Urinary bladder (tissue), 4 donors: ENCODE measurements at places on chromosomes 6 and 20. TPM values are rescaled to one million over a fixed set of nuclear protein-coding genes. Genes with fewer than 3 reads are reported as not detected.

PRND gene
- polyA plus RNA-seq: 0.04 TPM

LCA5 gene
- 4.7 TPM for polyA plus RNA-seq

HTR1E gene
- polyA plus RNA-seq: not detected

TUBB2B gene
- polyA plus RNA-seq: 22.4 TPM

HMGCLL1 gene
- 2.5 TPM for polyA plus RNA-seq

UBD gene
- polyA plus RNA-seq: 2.9 TPM

DNA sequence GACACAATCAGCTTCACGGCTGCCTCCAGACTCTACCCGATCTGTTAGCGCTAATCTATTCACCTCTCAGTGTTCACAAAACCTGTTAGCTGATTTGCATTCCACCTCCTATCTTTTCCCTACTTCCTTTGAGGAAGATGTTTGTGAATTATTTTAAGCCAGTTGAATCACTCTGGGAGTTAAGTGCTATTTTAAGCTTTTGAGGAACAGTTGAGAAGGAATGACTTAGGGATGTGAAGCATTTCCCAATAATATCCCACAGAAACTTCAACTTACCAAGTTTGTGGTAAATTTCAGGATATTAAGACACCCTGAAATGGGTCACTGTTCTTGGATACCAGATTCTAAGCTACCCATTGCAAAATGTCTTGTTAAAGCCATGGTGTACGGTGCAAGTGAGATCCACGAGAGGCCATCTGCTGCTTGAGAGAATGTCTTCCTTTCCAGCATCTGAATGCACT, 145.2 kb upstream of the CITED2 start:
- no peak for DNase-seq

DNA sequence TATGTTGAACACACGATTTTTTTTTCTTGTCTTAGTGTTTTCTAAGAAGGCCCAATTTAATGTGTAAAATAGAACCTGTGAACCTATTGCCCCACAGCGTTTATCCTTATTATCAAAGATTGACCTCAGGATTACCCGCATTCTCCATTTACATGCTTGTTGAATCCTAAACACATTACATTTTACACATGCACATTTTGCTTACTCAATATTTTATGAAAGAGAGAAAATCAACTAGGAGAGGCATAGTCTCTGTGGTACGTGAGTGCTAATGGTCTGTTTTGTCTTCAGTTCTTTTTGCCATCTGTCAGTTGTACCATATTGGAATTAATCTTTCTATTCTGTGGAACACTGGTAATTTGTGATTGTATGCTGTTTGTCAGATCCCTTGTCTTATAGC, 80.1 kb upstream of the SMIM8 start:
- no peak for DNase-seq

GRCh38 chr20:63707558-63708300, at the start of the genes ARFRP1 and ZGPAT:
Gene ARFRP1, minus strand, starts transcription at chr20:63707976. Its CDS starts 885 bp downstream, at chr20:63707091.
Gene ZGPAT, plus strand, starts transcription at chr20:63708039. Its CDS starts 542 bp downstream, at chr20:63708581.
- DNase-seq: peak; percentile 31

GRCh38 chr6:1175877-1176276, 136.0 kb upstream of the FOXQ1 start:
- no peak for DNase-seq

DNA sequence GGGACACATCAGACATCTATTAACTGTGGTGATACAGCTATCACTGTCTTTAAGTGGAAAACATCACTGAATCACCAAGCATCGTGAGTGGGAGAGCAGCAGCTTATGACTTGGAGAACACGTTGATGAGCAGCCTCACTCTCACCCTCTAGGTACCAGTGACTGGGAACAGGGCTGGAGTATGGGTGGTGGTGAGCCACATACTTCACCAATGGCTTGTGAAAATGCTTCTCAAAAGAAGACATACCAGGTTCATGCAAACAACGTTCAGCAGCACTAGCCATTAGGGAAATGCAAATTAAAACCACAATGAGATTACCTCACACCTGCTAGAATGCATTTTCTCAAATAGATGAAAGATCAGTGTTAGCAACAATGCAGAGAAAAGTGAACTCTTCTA, 25.3 kb downstream of the SNX5 start:
- no peak for DNase-seq

DNA sequence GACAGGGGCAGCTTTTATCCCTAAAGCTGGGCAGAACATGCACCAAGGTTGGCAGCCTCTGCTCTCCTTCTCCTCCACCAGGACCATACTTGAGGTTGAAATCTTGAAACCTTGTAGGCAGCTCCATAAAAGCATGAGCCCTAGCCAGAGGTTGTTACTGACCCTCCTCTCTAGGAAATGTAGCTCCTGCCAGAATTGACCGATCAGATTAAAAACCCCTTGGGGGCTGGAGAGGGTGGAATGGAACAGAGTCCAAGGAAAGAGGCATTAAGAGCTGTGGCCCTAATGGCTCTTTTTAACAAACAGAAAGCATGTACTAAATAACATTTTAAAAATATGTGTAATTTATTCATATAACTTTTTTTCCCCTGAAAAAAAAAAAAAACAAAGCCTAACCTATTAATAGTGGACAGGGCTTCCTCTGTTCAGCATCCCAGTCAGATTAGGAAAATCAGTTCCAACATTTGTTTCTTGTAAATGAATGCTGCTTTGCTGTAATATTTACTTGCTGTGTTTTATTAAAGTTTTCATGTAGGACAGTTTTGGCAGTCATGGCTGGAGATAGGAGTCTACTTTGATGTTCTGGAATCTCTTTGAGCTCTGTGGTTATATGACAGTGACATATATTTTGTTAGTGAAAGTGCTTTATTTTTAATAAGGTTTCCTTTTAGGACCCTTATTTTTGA, 41.3 kb downstream of the MTHFD1L start:
- no peak for DNase-seq

- DNase-seq: no peak
These were observed 559.4 kb downstream of the COL12A1 start for GRCh38 chr6:74646461-74646860.

- DNase-seq: no peak
These were observed 45.6 kb upstream of the MOXD1 start for GRCh38 chr6:132446855-132447241.

- no peak for DNase-seq
These were observed 670.7 kb upstream of the CITED2 start for GRCh38 chr6:140045116-140045515.

DNA sequence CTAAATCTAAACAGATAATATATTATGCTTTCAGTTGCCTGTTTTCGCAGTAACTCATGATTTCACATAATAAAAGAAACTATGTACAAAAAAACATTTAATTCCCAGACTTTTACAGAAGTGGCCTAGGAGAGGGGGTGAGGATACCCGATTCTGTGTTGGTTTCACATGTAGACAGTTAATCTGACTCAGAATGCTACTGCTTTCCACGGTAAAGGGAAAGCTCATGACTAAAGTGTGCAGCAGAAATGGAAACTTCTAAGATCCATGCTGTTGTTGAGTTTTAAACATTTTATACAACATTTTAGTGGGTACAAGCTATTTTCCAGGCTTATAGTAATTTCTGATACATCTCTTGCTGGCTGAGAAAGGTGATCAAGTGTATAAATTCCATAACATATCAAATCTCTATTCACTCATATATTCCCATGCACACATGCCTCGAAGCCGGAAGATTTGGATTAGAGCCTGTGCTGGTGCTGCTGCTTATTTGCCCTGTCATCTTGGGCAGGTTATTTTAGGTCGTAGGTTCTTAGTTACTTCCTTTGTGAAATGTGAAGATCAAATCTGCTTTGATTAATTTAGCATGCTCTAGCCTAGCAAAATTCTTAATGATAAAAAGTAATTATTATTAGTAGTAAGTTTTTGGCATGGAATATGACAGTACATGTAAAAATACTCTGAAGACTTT, 896.7 kb upstream of the MAP3K7 start:
- DNase-seq: no peak

- DNase-seq: no peak
These were observed 96.0 kb downstream of the MAP3K5 start for GRCh38 chr6:136696238-136696637.

DNA sequence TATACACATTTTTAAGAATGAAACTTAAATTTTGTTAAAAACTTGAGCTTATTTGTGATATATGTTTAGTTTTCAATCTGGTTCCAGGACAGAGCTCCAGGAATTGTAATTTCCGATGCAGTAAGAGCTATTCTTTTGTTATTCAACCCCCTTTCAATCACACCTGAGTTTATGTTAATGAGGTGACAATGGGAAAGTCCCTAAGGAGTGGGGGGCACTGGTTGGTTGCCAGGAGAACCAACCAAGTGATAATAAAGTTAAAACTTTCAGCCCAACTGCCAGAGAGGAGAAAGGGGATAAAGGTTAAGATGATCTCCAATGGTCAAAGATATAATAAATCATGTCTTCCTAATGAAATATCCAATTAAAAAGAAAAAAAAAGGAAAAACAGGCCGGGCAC, 19.8 kb downstream of the MDN1 start:
- no peak for DNase-seq

- no peak for DNase-seq
These were observed 18.0 kb downstream of the USP49 start for GRCh38 chr6:41877051-41877680.
